T-cell (primary cell): ENCODE measurements at places on chromosomes 5 and 9. TPM values are rescaled to one million over a fixed set of nuclear protein-coding genes. Genes with fewer than 3 reads are reported as not detected.

The UBLCP1 gene
- 22.3 TPM for total RNA-seq

DNA sequence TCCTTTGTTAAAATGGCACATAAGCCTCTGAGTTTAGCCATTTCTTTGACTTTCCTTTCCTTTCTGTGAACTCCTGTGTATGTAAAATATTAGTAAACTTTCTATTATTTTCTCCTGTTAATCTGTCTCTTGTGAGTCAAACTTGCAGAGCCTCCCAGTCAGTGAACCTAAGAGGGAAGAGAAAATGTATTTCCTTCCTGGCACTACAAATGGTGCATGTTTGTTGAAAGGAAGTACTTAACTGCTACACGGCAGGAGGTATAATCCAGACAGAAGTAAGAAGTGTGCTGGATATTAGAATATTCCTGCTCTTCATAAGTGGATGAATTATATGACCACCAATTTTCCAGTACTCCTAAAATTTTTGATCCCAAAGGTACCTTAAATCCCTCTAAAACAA is 23.0 kb downstream of the CTSL start:
- no peak overlapping the region for H3K4me3 ChIP-seq
- no peaks in the 10 kb centered on the region for H3K27me3 ChIP-seq
- no peaks in the 10 kb centered on the region for H3K36me3 ChIP-seq
- H3K4me1 ChIP-seq, result peaks cover 2% of the 10 kb centered on the region
- no peak for DNase-seq

- no peaks in the 10 kb centered on the region for H3K36me3 ChIP-seq
- H3K4me1 ChIP-seq, result no peaks in the 10 kb centered on the region
- no peak overlapping the region for H3K27ac ChIP-seq
- H3K27me3 ChIP-seq, result no peaks in the 10 kb centered on the region
- H3K4me3 ChIP-seq, result no peak overlapping the region
Measured at GRCh38 chr9:17847908-17848307, 269.0 kb downstream of the SH3GL2 start.

The ADCY2 gene
- 0.23 TPM for total RNA-seq

GRCh38 chr5:168609806-168610482 is 30.8 kb upstream of the PANK3 start:
- no peaks in the 10 kb centered on the region for H3K27me3 ChIP-seq
- H3K4me1 ChIP-seq, result no peaks in the 10 kb centered on the region
- H3K4me3 ChIP-seq, result no peak overlapping the region
- DNase-seq, result no peak
- no peaks in the 10 kb centered on the region for H3K36me3 ChIP-seq

The AOPEP gene
- 10.9 TPM for total RNA-seq

GRCh38 chr5:40976836-40977235 is 67.5 kb downstream of the C7 start:
- peaks cover 10% of the 10 kb centered on the region for H3K27me3 ChIP-seq
- no peak overlapping the region for H3K4me3 ChIP-seq
